D341Med (cell line): ENCODE measurements at places on chromosomes 12 and 14.

- DNase-seq: no peak
These were observed 205.9 kb downstream of the STXBP6 start for GRCh38 chr14:24844011-24844410.

DNA sequence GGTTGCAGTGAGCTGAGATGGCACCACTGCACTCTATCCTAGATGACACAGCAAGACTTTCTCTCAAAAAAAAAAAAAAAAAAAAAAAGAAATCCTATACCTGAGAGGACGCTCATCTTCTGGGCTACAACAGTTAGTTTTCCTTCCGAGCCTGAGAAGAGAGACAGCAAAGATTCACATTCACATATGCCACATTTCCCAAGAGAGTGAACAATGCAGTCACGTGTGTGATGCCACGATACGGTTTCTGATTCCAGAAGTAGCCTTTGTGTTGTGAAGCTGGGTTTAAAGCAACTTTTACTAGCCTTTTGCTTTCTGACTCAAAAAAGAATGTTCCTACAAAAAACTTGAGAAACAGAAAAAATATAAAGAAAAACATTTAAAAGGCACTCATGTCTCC is 19.5 kb downstream of the GCN1 start:
- no peak for DNase-seq

DNA sequence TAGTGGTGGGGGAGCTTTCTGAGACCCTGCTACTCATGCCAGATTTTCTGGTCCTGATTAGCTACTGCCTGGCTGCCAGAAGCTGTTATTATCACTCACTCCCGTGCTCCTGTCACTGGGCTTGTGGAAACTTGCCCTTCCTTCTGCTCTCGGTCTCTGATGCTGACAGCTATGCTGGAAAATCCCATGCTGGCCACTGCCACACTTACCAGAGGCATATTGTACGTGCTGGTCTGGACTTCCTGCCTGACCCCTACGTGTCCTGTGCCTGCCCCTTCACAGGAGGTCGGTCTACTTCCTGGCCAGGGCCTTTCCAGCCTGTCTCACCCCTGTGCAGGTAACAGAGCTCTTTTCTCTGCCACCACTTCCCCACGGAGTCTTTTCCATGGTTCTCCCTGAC is 149.4 kb upstream of the PLEKHG7 start:
- DNase-seq: no peak

DNA sequence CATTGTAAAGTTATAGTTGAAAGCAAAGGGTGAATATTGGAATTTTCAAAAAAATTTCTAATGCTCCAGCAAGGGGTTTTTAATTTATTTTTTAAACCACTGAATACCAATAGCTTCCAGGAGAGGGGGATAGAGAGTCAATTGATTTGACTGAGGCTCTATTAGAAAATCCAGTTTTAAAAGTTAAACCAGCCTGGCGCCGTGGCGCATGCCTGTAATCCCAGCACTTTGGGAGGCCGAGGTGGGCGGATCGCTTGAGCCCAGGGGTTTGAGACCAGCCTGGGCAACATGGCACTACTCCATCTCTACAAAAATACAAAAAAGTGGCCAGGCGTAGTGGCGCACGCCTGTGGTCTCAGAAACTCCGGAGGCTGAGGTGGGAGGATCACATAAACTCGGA is 150.1 kb downstream of the SLC38A4 start:
- peak; percentile 46 for DNase-seq

GRCh38 chr12:123101526-123101925 is 49.4 kb downstream of the PITPNM2 start:
- no peak for DNase-seq

DNA sequence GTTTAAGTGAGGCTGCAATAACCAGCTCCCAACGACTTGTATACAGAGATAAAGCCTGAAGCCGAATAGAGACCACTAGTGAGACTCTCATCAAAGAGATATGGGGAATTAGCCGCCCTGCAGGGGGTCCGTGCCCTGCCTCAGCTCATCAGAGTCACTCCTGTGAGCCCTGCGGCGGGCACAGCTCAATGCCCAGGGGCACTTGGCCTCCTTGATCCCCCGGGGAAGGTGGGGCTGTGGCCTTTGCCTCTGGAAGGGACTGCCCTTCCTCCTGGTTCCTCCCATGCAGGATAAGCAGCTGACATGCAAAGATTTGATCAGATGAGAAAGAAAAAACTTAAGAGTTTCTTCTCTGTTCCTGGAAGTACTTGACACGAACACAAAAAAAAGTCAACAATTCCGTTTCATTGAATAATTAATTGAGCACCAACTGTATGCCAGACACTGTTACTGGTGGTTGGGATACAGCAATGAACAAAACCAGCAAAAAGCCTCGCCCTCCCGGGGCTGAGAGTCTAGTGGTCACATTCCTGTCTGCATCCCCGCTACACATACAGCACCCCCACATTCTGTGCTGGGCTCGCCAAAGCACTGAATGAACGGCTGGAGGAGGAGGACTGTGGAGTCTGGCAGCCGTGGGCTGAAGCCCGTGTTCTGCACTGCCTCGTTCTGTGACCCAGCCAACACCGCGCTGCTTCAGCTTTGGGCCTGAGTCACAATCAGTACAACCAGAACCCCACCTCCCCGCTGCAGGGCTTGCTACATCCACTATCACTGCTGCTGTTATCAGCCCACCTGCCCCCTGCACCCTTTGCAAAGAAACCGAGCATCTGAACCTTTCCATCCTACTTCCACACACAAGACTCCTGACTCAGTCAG is 10.3 kb downstream of the TTC7B start:
- DNase-seq: no peak

- DNase-seq: peak; percentile 91
These were observed 16.4 kb downstream of the LRCOL1 start for GRCh38 chr12:132593938-132594358.

- DNase-seq: no peak
These were observed 62.1 kb downstream of the TNFAIP2 start for GRCh38 chr14:103185051-103186029.

DNA sequence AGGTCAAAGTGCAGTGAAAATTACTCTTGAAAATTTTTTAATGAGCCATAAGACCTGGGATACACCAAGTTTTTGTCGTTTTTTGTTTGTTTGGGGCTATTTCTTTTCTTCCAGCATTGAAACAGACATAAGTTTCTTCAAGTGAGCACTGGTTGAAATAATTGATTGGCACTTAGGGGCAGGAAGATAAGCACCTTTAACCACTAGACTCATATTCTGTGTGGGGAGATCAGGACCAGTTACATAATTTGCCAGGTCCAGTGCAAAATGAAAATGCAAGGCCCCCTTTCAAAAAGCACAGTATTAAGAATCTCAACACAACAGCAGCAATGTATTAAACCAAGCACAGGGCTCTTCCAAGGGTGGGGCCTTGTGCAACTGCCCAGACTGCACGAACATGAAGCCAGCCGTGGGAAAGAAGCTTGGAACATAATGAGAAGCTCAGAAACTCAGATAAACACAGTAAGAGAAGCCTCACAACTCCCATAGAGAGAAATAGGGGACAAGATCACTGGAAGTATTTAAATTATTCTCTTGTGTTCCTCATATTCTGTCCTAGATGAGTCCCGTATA is 3.2 kb upstream of the TCP11L2 start:
- DNase-seq: no peak

DNA sequence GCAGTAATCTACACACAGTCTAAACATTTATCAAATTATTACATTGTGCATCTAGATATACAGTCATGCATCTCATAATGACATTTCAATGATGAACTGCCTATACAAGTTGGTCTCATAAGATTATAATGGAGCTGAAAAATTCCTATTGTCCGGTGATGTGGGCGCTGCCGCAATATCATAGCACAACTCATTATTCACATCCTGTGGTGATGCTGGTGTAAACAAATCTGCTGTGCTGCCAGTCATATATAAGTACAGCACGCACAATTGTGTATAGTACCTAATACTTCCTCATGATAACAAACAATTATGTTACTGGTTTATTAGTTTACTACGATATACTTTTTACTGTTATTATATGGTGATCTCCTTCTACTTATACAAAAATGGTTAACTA is 768.8 kb upstream of the NOVA1 start:
- no peak for DNase-seq
